ENCODE measurements at places on chromosomes 3 and 15. TPM values are rescaled to one million over a fixed set of nuclear protein-coding genes. Genes with fewer than 3 reads are reported as not detected.

CCR8 gene
- not detected for total RNA-seq

INSYN1 gene
- total RNA-seq: 1.9 TPM

AADACL2 gene
- not detected for total RNA-seq

SLC22A13 gene
- not detected for total RNA-seq

TMEM62 gene
- total RNA-seq: 8.6 TPM

GP9 gene
- total RNA-seq: not detected

RAMAC gene
- total RNA-seq: 42.8 TPM

TGM4 gene
- 0.18 TPM for total RNA-seq

SPINK8 gene
- total RNA-seq: not detected

CYP1A1 gene
- total RNA-seq: 1.7 TPM

ITIH4 gene
- 1.7 TPM for total RNA-seq
